ENCODE measurements at places on chromosomes 11 and 22.

DNA sequence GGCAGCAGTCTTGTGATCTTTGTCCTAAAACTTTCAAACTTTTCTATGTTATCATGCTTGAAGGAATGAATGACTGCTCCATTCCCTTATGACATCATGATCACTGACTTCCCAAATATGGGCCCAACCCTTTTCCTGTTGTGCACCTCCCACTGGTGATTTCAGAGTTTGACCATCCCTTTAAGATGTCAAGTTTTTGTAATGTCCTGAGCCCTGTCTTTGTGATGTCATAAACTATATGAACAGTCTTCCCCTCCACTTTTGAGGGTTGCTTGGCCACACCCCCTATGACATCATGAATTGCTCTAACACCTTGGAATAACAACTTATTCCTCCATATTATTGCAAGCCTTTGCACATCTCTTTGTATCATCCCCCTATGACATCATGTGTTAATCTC, 16.5 kb upstream of the NUCB2 start:
- ATAC-seq = peak; percentile 31

DNA sequence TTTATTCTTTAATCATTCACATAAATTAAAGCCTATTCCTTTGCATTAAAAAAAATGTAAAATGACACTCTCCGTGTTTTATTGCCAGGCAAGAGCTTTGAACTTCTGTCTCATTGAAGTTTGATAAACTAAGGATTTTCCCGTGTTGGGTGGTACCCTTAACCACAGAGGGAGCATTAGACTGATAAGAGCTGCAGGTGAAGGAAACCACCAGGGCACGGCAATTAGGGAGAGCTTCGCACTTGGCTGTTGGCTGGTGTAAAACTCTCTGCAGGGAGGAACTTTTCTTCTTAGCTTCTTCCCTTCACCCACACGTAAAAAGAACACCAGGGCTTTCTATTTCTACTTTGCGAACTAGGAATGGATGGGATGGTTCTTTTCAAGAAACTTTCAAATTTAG, 47.0 kb downstream of the CSTPP1 start:
- no peak for ATAC-seq

DNA sequence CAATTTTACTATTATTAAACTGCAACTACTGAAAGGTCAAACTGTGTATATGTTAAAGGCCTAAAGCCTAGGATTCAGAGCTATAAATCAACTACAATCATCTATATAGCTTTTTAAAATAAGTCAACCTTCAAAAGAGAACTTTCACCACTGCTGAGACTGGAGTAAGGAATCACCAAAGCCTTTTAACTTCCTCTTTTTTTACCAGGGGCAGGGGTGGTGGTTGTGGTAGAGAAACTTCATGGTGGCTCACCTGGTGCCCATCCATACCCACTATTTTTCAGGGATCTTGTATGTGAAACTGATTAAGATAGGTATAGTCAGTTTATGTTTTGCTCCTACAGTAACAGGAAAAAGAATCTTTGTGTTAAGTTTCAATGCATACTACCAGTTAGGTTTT, 31.5 kb downstream of the TSG101 start:
- no peak for ATAC-seq

DNA sequence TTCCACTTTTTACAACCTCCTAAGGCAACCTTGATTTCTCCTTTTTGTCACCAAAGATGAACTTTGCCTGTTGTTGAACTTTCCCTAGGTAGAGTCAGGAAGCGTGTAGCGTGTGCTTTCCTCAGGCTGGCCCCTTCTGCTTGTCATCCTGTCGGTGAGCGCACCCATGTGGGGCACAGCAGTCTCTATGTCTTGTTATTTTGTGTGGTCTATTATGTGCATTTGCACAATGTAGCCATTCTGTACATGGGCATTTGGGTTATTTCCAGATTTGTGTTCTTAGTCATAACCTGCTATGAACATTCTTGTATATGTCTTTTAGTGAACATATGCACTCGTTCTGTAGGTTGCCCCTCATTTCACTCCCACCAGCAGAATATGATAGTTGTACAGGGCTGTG, 34.9 kb downstream of the CABIN1 start:
- ATAC-seq = no peak

- ATAC-seq = no peak
These were observed 241.2 kb downstream of the FAM76B start for GRCh38 chr11:95548416-95548815.

- no peak for ATAC-seq
These were observed 223.1 kb downstream of the TMEM135 start for GRCh38 chr11:87260811-87261210.

DNA sequence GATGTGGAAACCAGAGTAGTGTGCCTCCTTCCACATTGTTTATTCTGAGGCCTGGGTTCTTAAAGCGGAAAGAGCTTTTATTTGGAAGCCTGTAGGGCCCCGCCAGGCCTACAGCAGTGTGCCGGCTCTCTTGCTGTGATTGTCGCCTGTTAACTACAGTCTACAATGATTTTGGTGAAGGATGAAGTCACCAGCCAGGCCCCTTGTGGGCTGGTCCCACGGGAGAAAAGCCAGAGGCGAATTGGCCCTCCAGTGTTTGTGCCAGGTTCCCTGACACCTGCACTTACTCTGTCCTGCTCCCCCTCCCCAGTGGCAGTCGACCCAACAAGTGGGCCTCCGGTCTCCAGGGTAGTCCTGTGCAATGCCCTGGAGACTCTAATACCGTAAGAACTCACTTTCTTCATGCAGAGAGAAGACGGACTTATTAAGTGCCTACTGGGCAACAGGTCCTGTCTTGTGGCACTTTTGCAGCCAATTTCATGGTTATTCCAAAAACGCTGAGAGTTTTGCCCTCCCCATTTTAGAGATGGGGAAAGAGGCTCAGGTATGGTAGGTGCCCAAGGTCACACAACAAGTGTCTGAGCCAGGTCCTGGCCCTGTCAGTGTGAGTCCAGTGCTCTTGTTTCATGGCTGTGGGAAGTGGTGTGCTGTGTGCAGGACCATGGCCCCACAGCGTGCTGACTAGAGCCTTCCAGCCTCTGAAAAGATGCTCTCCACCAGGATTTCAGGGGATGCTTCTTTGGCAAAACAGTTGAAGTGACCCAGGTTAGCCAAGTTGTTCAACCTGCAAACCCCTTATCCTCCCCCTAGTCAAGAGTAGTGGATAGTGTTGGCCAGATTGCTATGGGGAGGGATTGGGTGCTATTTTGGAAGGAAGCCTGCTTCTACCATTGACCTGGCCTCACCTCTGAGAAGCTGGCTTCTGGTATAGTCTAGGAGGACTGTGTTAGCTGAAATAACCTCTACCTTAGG, 1.4 kb downstream of the MICAL2 start:
- no peak for ATAC-seq

- peak; percentile 43 for ATAC-seq
These were observed 83.6 kb downstream of the MORC2 start for GRCh38 chr22:30885001-30885366.

DNA sequence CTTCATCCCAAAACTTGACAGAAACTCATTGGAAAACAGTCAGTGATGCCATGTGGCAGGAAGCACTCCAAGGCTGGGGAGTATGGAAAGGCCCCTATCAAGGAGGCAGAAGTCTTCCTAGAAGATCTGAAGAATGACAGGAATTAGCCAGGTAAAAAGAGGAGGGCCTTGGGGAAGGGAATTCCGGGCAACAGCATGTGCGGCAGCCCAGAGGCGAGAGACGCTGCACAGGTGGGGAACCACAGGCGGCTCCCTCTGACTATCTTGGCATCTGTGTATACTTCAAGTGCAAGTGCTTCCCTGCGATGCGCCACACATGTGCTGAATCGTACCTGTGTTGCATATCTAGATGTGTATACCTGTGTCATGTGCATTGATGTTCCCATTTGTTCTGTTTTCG, 12.7 kb downstream of the PDE2A start:
- ATAC-seq = no peak

GRCh38 chr22:46575911-46576555, 38.6 kb upstream of the CELSR1 start:
- no peak for ATAC-seq

- ATAC-seq = no peak
These were observed 781.6 kb downstream of the BRD1 start for GRCh38 chr22:49046000-49046545.

GRCh38 chr22:50360578-50360977, 17.5 kb downstream of the PPP6R2 start:
- no peak for ATAC-seq

DNA sequence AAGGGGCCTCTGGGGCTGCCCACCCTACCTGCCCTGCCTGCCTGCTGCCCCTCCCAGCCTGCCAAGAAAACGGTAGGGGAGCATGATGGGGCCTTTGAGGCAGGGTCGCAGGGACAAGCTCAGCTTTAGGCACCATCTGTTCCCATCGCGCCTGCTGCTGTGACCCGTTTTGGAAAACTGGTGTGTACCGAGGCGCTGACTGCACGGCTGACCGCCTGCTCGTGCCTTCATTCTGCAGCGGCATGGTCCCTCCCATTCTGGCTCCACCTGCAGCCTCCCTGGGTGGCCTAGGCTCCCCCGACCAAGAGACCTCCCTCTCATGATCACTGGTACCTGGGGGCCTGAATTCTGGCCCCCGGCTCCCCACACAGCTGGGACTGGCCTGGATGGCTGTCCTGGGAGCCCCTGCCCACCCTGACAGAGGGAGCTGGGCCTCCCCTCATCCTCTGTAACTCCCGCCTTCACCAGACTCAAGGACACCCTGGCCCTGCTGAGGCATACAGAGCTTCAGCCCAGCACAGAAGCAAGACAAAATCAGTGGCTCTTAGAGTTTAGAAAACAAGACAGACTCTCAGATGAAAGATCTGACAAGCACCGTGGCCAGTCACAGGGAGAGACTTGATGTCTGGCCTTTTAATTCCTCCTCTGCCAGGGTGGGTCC, 6.5 kb upstream of the MYRF start:
- ATAC-seq = no peak
